NCI-H748 treated with DMSO at 0.1 percent for 48 hours (cell line): ENCODE measurements at places on chromosomes 2 and 18.

DNA sequence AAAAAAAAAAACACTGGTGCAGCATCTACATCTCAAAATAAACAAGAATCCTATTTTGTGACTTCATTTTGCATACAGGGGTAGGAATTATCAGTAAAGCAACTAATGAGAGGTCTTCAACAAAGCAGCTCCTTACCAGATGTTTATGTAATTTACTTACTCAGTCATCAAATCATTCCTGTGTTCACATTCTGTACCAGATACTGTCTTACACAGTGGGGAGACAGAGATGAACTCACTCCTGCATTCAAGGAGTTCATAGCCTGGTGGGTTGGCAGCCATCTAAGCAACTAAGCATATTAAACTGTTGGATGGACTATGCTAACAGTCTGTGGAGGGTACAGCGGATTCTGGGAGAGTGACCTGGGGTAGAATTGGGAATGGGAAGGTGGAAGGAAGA, 169.0 kb downstream of the OSR1 start:
- no peak for DNase-seq

DNA sequence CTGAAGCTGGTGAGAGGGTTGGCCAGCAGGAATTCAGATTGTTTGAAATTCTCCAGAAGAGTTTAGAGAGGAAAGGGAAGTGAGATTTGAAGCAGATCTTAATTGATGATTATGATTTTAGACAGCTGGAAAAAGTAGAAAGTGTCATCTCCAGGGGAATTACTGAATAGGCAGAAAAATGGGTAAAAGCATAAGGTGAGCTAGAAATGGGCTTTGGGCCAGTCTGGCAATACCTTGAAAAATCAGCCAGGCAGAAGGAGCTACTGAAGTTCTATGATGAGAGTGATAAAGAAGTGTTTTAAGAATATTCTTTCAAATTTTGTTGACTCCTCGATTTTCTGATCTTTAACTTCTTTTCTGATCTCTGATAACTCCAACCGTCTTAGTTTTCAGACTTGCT, 172.9 kb upstream of the CCDC150 start:
- no peak for DNase-seq

DNA sequence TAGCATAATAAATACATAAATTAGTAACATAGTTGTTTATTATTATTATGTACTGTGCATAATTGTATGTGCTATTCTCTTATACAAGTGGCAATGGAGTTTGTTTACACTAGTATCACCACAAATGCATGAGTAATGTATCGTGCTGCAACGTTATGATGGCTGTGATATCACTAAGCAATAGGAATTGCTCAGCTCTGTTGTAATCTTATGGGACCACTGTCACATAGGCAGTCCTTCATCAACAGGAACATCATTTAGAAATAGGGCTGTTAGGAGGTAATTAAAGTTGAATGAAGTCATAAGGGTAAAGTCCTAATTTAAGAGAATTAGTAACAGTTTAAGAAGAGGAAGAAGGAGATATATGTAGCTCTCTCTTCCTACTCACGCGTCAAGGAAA, 33.8 kb downstream of the TEX51 start:
- DNase-seq, result no peak

DNA sequence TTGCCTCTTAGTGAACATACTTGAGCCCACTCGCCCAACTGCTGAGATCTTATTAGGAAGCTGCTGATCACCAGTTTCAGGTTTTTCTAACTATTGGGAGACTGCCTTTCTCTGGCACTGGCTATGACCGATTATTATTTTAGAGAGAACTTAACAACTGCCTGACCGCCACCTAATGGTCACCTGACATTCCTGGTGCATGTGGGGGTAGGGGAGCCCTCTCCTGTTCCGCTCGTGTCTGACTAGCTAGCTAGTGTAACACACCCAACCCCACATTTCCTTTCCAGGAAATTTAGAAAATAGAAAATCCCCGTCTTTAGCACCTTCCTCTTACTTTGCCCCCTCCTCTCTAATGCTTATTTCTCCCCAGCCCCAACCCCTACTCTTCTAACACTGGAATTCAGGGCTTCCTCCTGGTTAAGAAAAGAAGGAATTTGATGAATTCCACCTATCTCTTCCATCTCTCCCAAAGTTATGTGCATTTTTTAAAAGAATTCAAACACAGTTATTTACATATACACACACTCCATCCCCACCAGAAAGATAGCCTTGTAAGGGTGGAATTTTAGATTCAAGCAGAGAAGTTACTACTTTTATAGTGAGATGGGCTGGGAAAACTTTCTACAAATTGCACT, 19.4 kb upstream of the DNER start:
- DNase-seq, result no peak

- DNase-seq, result no peak
Observed at GRCh38 chr2:26526105-26526504, 48.2 kb upstream of the OTOF start.

DNA sequence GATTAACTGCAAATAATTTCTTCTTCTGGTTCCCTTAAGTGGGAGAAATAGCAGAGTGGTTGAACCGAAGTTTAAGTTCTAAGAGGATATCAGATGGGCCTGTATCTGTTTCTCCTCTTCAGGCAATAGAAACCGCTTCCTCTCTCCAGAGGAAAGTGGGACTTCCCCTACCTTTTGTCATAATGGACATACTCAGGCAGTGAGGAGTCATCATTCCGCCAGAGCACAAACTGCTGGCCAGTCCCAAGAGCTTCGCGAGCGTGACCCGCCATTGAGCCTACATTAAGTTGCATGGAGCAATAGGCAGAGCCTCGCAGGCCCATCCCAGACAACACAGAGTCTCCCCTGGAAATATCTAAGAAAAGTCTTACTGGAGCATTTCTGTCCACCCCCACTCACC, 158.9 kb downstream of the LDLRAD4 start:
- DNase-seq, result no peak

DNA sequence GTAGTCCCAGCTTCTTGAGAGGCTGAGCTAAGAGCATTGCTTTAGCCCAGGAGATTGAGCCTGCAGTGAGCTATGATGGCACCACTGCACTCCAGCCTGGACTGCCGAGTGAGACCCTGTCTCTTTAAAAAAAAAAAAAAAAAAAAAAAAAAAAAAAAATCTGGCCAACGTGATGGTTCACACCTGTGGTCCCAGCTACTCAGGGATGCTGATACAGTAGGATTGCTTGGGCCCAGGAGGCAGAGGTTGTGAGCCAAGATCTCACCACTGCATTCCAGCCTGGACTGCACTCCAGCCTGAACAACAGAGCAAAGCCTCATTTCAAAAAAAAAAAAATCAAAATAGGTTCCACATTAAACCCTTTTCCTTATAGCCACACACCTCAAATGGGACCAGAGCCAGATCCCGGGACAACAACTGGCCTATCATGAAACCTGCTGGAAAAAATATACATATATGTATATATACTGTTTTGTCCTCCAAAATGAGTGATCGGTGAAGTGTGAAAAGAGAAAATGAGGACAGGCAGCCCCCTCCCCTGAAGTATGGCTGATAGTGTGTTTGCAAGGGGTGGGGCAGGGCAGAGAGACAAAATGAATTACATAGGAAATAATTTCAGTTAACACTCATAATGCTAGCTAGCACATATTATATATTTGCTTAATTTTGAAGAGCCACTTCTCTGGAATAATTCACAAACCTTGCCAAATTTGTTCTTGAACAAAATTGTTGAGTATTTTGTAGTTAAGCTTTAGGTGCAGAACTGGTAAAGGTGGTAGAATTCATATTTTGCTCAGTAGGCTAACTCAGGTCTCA, 22.9 kb downstream of the MAPRE2 start:
- DNase-seq, result no peak

GRCh38 chr2:105110295-105110829, 72.5 kb downstream of the MRPS9 start:
- no peak for DNase-seq

DNA sequence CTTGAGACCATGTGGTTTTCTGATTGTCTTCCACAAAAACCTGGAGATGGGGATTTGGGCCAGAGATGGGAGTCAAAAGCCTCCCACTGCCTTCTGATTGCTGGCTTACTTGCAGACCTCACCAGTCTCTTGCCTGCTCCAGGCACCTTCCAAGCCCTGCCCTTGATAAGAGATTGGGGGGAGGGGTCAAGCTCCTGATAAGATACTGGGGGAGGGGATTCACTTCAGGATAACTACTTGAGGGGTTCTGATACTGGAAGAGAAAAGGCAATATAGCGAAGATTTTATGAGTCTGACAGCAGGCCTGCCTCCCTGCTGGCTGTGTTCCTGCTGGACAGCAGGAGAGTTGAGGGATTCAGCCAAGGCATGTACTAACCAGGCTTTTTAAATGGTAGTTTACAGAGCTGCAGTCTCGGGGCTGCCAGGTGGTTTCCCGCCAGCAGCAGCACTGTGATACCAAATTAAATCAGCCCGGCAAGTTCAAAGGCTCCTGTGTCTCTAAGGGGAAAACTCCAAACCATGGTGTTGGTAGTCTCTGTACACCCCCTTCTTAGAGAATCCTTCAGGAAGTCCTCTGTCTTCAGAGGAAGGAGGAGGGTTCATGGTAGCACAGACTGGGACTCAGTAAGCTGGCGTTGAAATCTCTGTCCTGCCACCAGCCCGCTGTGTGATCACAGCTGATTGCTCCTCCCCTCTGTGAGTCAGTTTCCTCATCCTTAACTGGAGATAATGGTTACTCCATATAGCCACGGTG, 58.3 kb downstream of the FBXO36 start:
- no peak for DNase-seq

DNA sequence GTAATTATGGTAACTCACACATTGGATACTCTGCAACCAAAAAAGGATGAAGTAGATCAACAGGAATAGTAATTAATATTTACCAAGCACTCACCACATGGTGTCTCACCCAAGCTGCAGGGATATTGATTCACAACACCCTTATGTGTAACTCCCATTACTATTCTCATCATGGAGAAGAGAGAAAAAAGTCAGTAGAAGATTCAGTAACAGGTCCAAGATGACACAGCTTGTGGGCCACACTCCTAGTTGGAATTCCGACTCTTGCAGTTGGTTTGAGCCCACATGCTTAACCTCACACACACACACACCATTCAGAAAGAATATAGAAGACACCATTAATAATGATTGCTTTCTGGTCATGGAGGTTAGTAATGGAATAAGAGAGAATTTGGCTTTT, 1.7 kb upstream of the MLPH start:
- DNase-seq, result no peak

DNA sequence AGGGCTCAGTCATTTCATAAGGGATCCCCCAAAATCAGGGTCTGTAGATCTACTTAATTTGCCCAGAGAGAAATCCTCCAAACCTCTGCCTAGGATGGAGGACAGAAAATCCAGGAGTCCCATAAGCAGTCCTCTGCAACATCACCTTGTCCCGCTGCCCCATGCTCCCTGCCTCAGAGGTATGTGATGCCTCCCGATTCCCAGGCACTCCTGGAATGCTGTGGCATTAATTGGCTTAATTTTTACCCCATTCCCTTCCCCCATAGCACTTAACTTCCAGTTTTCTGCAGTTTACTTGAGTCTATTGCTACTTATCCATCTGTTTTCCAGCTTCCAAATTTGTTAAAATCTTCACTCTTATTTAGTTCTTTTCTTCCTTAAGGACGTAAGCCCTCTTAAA, 91.6 kb upstream of the TSPYL6 start:
- no peak for DNase-seq

- DNase-seq, result peak; percentile 64
Observed at GRCh38 chr2:9108210-9108967, 98.2 kb upstream of the ASAP2 start.

DNA sequence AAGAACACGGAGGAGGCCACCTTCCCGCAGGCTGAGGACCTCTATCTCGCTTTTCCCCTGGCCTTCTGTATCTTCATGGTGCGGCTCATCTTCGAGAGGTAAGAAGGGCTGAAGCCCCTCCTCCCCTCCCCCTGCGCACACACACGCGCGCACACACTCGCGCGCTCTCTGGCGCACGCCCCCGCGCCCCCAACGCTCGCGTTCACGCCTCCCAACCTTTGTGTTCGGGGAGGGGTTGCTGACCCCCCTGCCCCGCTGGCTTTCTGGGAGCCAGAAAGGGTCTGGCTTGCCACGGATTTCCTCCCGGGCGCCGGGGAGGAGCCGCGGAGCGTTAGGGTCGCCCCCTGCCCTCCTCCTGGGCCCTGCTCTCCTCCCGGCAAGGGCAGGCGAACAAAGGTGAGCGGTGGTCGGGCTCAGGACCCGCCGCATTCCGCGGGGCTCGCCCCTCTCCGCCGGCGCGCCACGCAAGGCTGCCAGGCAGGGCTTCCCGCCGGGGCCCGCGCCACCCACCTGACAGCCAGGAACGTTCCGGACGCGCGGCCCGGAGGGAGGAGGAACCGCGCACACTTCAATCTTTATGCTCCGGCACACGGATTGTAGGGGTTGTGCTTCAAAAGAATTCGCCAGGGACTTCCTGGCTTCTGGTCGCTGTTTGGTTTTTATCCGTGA, 583 bp downstream of the CERS6 start:
- DNase-seq, result peak; percentile 58

DNA sequence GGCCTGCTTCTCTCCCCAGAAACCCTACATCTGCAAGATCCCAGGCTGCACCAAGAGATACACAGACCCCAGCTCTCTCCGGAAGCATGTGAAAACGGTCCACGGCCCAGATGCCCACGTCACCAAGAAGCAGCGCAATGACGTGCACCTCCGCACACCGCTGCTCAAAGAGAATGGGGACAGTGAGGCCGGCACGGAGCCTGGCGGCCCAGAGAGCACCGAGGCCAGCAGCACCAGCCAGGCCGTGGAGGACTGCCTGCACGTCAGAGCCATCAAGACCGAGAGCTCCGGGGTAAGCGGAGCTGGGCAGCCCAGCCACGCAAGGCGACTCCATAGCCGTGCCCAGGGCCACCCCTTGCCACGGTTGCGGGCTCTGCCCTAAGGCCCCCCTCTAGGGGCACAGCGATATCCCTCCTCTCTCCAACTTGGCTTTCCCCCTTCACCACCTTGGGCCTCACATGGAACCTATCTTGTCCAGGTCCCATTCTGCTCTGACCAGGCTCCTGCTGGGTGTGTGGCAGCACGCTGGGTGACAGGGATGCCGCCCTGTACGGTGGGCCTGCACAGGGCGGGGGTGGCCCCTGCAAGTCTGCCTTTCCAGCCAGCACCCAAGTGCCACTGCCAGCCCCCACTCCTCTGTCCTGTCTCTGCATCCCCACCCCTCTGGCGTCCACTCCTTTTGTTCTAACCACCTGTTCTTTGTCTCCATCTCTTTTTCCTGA, 248.9 kb downstream of the GLI2 start:
- DNase-seq, result no peak

DNA sequence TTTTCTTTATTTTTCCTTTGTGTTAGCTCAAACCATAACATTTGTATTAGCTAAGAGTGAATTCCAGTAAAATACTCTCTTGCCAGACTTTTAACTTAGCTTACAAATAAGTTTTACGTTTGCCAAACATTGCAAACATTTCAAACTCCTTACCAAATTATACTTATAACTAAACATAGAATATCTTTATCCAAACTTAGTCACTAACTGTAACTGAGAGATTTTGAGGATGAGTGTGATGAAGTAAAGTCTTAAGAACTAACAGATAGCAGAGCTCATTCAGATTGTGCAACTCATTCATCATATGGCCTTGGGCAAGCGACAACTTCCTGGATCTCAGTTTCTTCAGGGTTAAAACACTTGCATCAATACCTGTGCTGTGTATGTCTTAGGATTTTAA, 533.7 kb downstream of the TDRD15 start:
- DNase-seq, result no peak
